PC-9 (cell line): ENCODE measurements at places on chromosomes 4 and X. TPM values are rescaled to one million over a fixed set of nuclear protein-coding genes. Genes with fewer than 3 reads are reported as not detected.

- no peaks in the 10 kb centered on the region for H3K36me3 ChIP-seq
- no peak for DNase-seq
- no peak overlapping the region for H3K27ac ChIP-seq
- H3K4me1 ChIP-seq, result no peaks in the 10 kb centered on the region
- H3K4me3 ChIP-seq, result no peak overlapping the region
- H3K27me3 ChIP-seq, result no peaks in the 10 kb centered on the region
Measured at GRCh38 chr4:127217586-127218229, 415.0 kb upstream of the INTU start.

DNA sequence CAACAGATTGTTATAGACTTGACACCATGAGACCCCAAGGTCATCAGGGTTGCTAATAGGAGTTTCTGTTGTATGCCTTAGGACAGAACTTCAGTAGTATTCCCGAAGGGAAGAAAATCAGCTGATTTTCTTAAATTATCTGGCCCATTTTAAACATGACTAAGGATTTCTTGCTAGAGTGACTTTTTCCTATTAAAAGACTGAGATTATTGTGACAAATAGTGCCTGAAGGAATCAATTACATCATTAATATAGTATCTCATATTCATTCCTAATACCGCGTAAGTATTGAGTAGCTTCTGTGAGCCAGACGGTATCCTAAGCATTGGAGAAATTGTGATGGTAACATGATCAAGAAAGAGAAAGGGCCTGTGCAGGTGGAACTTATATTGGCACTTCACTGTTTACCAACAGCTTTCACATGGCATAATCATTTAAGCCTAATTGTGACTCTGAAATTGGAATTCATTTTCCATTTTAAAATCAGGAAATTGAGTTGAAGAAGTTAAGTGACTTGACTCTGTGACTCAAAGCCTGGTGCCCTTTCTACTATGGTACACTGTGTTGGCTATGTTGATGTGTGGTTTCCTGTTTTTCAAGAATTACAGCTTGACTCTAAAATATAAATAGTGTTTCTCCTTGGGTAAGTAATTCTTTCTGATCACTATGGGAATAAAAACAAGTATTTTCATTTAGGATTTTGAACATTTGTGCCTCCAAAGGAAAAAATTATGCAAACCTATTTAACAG, 4.1 kb downstream of the AFF1 start:
- H3K4me1 ChIP-seq, result peaks cover 44% of the 10 kb centered on the region
- DNase-seq, result no peak
- no peak overlapping the region for H3K4me3 ChIP-seq
- H3K27me3 ChIP-seq, result no peaks in the 10 kb centered on the region
- no peaks in the 10 kb centered on the region for H3K36me3 ChIP-seq

DNA sequence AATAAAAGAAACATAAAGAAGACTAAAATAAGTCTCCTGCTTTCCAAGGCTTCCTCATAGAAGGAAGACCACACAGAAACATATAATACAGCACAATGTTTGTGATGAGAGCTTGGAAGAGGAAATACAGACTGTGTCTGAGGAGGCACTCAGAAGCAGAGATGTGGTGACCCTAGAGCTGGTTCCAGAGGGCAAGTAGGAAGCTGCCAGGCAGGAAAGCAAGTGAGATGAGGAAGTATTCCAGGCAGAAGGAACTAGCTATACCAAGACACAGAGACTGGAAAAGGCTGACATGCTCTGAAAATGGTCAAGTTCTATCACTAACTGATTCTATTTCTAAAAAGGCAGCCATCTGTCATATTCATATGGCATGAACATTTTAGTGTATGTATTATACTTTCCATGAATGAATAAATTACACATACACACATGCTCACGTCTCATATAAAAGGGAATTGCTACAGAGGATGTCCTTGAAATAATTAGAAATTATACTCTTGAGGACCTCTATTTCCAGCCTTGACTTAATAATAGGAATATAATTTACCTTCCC, 16.6 kb upstream of the HSFX2 start:
- no peaks in the 10 kb centered on the region for H3K27me3 ChIP-seq
- no peak overlapping the region for H3K4me3 ChIP-seq

DNA sequence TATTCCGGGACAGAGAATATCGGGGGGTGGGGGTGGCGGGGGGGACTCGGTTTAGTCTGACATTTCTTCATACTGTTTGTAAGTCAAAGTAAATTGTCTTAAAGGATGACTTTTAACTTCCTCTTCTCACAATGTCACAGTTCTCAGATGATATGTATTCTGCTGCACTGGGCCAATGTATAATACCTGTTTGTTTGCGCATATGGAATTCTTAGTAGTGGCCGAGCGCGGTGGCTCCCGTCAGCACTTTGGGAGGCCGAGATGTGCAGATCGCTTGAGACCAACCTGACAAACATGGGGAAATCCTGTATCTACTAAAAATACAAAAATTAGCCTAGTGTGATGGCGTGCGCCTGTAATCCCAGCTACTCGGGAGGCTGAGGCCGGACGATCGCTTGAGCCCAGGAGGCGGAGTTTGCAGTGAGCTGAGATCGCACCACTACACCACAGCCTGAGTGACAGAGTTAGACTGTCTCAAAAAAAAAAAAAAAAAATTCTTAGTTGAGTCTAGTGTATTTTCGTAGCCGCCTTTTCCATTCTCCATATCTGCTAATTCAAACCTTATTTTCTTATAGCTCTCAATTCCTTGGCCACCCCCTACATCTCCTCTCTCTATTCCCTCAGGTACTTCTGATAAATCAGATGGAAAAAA, 851 bp downstream of the POLR2B start:
- no peaks in the 10 kb centered on the region for H3K36me3 ChIP-seq
- peak overlapping the region; percentile 91 for H3K4me3 ChIP-seq
- H3K27ac ChIP-seq, result peak overlapping the region; percentile 84
- peaks cover 25% of the 10 kb centered on the region for H3K4me1 ChIP-seq
- no peaks in the 10 kb centered on the region for H3K27me3 ChIP-seq

The RAB40A gene
- total RNA-seq, result 0.90 and 1.0 TPM in 2 replicates

The MAGEC3 gene
- total RNA-seq, result not detected in 2 replicates

The HSFX3 gene
- not detected in 2 replicates for total RNA-seq
